ENCODE measurements at places on chromosomes 16 and 17.

DNA sequence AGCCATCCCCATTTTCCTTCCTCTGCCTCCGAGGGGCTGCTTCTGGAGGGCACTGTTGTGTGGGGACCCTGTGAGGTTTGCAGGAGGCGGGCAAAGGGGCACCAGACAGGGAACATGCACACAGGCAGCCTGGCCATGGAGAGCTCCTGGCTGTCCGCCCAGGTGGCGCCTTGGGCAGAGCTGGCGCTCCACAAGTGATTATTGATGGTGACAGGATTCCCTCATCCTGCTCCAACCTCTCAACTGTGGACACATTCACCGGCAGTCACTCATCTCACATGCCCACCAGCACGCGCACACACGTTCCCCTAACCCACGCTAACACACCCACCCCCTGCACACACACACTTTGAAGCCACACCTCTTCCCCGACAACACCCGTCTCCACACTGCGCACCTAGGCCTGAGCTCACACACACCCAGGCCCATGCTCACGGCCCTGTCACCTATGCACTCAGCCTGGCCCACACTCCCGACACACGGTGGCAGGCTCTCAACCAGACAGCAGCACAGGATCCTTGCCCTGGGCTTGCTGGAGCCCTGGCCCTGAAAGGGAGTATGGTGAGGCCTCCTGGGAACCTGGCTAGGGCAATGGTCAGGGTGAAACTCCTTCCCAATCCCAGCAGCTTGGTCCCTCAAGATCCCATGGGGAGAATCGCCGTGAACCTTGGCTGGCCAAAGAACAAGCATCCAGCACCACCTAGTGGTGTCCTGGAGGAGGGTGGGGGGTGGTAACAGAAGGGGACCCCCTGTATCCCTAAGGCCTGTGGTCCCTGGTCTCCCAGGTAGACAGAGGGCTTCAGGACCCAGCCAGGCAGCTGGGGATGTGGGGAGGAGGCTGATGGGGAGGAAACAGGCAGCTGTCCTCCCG lies 3.6 kb downstream of the PNMT start:
- DNase-seq = peak; percentile 66

- DNase-seq = no peak
These were observed 33.8 kb upstream of the CMIP start for GRCh38 chr16:81410643-81411293.

- no peak for DNase-seq
These were observed 3.4 kb upstream of the ST3GAL2 start for GRCh38 chr16:70442344-70442743.

DNA sequence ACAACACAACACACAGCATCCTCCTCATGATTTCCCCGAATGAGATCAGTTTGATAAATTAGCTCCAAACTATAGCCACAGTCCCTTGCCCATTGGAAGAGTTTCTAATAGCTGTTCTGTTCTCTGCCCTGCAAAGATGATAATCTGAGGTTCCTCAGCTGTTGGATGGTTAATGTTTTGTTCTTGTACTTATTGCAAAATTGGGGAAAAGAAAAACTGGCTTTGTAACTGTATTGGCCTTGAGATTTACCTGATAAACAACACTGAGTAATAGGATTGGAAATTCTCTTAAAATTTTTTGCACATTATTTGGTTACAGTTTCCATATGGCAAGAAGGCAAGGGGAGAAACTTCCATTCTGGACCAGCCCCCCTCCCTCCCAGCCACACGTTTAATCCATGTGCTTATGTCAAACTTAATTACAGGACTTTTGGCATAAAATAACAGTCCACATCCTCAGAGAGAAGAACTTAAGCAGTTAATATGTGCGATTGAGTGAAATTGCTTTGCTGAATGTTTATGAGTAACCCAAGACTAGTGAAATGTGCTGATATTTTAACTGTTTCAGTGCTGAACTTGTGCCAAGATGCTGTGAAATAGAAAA lies 119.1 kb upstream of the ZFHX3 start:
- DNase-seq = no peak

- DNase-seq = no peak
These were observed 6.1 kb upstream of the ATP6V0C start for GRCh38 chr16:2507665-2508064.

- no peak for DNase-seq
These were observed 1.3 kb upstream of the BAIAP2 start for GRCh38 chr17:81033535-81034167.

- DNase-seq = peak; percentile 66
These were observed 9.2 kb upstream of the ABR start for GRCh38 chr17:1188812-1189504.

- no peak for DNase-seq
These were observed 39.5 kb upstream of the SDK2 start for GRCh38 chr17:73683771-73684170.

All from AG20443 (cell line).